ENCODE measurements at places on chromosomes 2 and 18.

GRCh38 chr2:203637471-203638167 is 68.8 kb upstream of the CD28 start:
- no peak for DNase-seq

DNA sequence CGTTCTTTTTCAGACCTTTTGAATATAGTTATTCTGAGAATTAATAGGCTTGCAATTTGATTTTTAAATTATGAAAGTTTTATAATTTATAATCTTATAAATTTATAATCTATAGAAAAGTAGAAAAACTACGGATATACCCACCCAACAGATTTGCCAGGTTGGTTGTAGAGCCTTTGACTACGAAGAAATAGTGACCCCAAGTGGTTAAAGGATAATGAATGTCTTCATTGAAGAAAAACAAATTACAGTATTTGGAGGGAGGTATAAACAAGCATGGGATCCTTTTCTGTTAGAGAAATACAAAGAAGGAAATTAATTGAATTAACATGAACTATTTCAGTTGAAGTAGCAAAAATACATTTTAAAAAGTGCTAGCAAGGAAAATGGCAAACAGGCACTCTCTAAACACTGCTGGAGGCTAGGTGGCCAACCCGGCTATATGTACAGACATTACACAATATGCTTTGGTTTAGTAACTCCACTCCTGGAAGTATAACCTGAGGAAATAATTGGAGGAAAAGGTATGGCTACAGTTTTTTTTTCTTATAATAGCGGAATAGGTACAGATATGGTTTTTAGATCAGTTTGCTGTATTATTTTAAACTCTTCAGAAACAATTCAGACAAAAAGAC is 110.9 kb downstream of the MIB1 start:
- no peak for DNase-seq

- no peak for DNase-seq
Measured at GRCh38 chr2:100778637-100779450, 41.1 kb upstream of the NPAS2 start.

GRCh38 chr2:128623776-128624761 is 305.4 kb upstream of the HS6ST1 start:
- DNase-seq: no peak

- DNase-seq: no peak
Measured at GRCh38 chr18:10047237-10047636, 133.4 kb downstream of the VAPA start.

DNA sequence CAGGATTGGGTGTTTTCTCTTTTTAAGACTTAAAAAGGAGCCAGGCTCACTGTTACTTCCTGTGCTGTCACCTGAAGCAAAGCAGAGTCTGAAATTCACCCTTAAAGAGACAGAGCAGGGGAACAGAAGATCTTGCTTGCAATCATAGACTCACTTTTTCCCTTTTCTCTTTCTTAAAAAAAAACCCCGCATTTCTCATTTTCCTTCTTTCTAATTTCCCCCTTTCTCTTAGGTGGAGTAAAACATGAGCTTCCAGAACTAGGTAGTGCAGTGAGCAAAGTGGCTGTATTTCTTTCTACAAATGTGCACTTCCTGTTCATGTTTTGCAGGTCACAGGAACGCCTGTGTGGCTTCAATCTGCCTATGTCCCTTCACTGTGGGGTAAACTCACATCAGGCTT is 381.2 kb downstream of the LPIN1 start:
- DNase-seq: no peak

GRCh38 chr2:149908726-149909683 is 321.4 kb upstream of the MMADHC start:
- DNase-seq: no peak

DNA sequence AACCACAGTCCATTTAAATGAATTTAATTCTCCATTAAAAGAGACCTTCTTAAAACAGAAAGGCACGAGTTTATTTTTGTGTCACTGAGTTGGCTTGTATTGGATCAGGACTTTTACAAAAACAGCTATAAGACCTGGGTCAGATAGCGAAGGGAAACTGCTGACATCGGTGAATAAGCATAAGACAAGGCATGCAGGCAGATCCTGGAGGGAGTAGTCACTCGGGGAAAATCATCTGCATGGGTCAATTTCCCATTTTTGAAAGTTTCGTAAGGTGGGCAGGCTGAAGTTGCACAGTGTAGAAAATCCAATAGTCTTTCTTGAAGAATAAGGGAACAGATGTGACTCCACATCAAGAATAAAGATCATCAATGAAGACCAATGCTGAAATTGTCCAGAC is 12.9 kb downstream of the IL36B start:
- DNase-seq: no peak

- no peak for DNase-seq
Measured at GRCh38 chr2:120722568-120723421, 12.9 kb upstream of the GLI2 start.

GRCh38 chr2:239117831-239118230 is 269.9 kb downstream of the TWIST2 start:
- DNase-seq: no peak

DNA sequence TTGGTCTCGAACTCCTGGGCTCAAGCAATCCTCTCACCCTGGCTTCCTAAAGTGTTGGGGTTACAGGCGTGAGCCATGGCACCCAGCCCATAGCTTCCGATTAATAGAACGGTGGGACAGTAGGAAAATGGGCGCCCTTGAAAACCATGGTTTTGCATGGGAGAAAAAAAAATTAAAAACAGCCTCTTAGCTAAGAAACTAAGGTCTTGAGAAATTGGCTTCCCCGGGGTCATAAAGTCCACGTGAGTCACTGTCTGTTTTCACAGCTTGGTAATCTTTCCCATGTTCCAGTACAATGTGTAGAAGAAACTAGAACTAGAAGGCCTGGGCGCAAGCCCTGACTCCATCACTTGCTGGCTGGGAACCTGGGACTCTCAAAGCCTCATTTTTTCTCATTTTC is 20.7 kb downstream of the B3GNT2 start:
- no peak for DNase-seq

GRCh38 chr2:15747603-15748471 is 156.2 kb downstream of the DDX1 start:
- DNase-seq: no peak

GRCh38 chr2:188245230-188245629 is 46.4 kb upstream of the GULP1 start:
- no peak for DNase-seq

- DNase-seq: no peak
Measured at GRCh38 chr18:51013259-51013658, 16.8 kb upstream of the SMAD4 start.

DNA sequence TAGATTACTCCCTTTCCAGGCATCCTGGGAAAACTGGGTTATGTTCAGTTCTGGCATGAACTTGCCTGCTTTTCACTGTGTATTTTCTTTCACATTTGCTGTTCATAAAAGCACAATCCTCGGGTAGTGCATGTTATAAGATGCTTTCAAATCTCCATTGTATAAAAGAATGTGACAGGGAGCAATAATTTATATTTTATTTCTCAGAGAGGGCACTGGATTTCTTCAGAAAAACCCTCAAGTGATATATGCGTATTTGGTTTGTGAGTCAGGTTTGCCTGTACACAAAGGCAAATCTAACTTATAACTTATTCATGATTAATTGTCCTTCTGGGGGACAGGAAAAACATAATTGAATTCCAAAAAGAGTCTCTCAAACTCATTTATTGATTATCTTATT is 440.7 kb upstream of the MMADHC start:
- no peak for DNase-seq

DNA sequence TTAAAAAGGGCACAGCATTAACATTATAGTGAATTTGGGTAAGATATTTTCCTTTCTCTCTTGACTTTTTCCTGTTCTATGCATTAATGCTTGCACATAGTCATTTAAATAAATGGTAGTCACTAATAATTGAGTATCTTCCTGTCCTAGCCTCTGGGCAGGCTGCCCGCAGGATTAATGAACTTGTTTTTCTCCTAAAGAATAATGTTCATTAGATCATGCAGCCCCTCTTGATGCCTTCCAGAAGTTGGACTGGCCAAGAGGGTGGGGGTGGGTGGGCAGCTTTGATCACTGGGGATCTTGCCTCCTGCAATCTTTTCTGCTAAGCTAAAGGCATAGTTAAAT is 514.5 kb upstream of the CDH2 start:
- no peak for DNase-seq

DNA sequence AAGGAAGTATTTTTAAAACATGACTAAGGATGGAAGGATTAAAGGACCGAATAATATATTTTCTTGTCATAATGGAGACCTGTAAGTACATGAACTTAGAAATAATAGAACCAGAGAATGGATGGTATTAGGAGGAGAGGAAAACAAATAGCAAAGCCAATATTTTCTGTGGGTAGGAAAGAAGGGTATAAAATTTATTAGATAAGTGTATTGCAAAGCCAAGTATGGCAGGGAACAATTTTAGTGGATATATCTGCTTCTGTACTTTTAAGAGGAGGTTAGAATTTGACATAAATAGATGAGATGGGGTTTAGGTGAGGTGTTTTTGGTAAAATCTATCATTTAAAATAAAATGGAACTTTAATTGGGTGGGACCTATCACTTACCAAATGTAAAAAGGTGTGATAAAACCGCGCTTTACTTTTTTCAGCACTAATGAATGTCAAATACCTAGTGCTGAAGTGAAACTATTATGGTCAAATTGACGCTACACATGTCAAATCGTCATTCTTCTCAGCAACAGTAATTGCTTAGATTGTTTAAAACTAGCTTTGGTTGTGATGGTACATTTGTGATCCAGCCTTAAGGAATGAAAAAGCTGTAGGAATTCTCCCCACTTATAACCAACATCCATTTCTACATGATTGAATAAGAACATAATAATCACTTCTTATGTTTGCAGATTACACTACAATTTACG is 78.1 kb upstream of the ZEB2 start:
- no peak for DNase-seq

DNA sequence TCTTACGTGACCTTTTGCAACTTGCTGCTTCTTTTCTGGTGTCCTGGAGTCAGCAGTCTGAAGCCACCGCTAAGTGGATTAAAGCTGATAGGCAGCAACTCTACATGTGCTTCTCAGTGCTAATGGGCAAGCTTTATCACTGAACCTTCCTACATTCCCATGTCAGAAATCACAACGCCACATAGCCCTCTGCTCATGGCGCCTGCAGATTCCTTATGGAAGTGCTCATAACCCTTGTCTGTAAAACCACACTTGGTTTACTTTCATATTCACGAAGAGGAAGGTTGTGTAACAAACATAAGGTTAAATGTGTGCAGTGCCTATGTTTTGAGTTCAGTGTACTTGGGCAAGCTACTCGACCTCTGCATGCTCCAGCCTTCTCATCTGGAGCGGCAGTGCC is 319.8 kb downstream of the FBXO15 start:
- no peak for DNase-seq

GRCh38 chr2:70643715-70644114 is 90.1 kb upstream of the TGFA start:
- DNase-seq: no peak

DNA sequence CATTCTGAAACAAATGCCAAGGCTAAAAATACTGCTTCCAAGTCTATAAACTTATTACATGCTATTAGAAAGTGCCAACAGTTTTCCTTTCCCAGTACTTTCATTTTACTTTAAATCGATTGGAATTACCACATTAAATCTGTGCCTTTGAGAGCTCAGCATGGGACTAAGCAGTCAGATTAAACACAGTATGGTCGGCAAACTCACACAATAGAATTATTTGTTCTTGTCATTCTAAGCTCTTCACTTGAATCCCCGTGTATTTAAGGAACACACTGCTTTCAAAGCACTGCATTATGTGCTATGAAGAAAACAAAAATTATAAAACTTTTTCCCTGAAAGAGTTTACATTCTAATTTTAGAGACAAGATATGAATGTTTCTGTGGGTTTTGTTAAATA is 444.4 kb upstream of the SLC39A10 start:
- DNase-seq: no peak

- DNase-seq: no peak
Measured at GRCh38 chr2:221675201-221675908, 103.3 kb upstream of the EPHA4 start.

GRCh38 chr2:197256021-197256420 is 54.6 kb downstream of the ANKRD44 start:
- DNase-seq: no peak

- DNase-seq: no peak
Measured at GRCh38 chr18:58645398-58645797, 16.5 kb upstream of the ALPK2 start.

DNA sequence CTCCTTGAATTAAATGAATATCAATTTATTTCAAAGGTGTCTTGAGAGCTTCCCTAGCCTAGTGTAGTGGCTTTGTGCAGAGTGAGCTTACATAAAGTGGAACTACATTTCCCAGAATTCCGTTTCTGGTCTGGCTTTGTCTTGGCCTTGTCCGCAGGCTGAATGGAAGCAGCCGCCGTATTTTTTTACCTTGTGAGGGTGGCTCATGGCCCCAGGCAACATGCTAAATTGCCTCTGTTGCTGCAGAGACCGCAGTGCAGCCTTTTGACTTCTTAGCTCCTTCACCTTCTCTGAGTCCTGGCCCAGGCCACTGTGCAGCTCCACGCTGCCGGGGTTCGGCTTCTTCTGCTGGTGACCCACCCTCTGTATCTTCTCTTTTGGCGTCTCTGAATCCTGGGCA is 114.8 kb upstream of the SLC38A11 start:
- no peak for DNase-seq

DNA sequence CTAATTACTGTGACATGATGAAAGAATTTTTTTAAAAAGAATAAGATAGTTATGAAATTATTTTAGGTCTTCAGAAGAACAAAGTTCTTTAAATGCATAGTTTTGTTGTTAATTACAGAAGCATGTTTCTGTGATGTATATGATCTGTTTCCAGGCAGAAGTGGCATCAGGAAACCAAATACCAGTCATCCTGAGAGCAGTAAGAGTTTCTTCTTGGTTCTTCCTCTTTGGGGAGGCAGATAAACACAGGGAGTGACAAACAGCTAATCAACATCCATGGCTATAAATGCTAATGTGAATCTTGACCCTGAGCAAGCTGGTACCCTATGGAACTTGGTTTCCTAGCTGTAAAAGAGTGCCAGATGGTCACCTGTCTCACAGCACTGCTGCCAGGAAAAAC is 29.2 kb downstream of the WIPF1 start:
- DNase-seq: no peak

DNA sequence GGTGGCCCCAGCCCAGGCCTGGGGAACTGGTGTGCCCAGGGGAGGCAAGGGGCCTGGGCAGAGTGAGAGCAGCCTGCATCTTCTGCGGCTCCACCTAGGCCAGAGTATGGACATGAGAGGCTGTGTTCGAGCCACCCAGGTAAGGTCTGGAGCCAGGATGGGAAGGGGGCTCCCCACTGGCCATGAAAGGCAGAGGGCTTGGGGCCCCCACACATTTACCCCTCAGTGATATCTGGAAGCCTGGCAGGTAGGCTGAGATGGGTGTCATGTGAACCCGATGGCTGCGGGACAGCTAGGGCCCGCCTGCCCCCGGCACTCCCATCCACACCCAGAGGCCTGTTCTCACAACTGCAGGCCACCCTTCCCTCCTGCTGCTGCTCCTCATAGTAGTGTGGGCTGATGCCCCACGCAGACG is 13.2 kb downstream of the ADRA2B start:
- no peak for DNase-seq

DNA sequence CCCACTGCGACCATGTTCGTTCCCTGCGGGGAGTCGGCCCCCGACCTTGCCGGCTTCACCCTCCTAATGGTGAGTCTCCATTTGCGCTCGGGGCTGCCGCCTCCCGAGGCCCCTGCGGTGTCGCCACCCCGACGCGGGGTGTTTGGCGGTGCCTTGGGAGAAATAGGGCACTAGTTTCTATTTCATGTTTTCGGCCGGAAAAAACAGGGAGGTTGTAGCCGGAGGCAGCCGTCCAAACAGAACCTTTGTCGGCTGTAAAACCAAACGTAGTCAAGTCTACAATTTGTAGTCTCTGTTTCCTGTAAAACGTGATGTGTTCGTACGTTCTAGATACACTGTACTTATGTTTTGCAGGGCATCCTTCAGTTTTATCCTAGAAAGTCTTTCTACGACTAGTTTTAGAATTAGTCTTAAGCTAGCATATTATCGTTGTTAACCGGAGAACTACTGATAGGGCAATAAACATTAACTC is 290 bp downstream of the PSMG2 start:
- DNase-seq: no peak
